Mesothelial cell of epicardium (in vitro differentiated cells): ENCODE measurements at places on chromosomes 5 and 9. TPM values are rescaled to one million over a fixed set of nuclear protein-coding genes. Genes with fewer than 3 reads are reported as not detected.

LHX2 gene
- not detected in 3 replicates for total RNA-seq

SLC34A3 gene
- total RNA-seq, result 0.23 to 0.27 TPM in 2 of 3 replicates, not detected in the other

KCNV2 gene
- not detected in 3 replicates for total RNA-seq

FAM221B gene
- 0.07 TPM in 1 of 3 replicates, not detected in the others for total RNA-seq

SPINK13 gene
- not detected in 3 replicates for total RNA-seq

AIF1L gene
- total RNA-seq, result 20.0 to 23.1 TPM (median 20.6 TPM) in 3 replicates

GRCh38 chr9:113798062-113799030, 77.8 kb upstream of the ZNF618 start:
- no peak for DNase-seq

DNA sequence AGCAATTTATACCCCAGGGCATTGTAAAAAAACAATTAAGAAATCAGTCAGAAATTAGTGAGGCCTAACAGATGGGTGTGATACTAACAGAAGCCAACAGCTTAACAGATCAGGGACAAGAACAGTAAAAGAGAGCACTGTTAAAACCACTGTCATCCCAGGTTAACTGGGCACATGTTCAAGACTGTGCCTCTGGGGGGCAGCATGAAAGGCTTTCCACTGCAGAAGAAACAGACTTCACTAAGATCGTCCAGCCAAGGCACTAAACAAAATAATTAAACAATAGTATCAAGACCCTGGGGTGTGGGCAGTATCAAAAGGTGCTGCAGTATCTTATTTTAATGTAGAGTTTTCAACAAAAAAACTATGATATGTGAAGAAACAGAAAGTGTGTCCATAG, 43.5 kb downstream of the FBN2 start:
- DNase-seq, result no peak

GRCh38 chr5:111232311-111233051, 8.3 kb downstream of the CAMK4 start:
- DNase-seq, result no peak

DNA sequence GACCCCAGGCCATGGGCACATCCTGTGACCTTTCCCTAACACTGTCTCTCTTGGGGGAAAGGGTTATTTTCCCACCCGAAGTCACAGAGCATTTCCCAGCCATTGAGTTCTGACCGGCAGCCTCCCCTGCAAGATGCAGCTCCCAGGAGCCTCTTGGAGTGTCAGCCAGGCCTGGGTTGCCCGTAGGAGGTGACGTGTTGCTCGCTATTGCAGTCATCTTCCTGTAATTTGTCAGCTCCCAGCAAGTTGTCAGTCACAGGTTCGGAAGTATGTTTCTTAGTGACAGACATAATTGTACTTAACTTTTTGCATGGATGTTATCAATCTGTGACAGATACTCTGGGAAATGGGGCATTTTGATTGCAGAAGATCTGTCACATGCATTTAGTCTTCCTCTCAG, 74.5 kb downstream of the MVB12B start:
- no peak for DNase-seq

GRCh38 chr9:35549441-35549840, 55.6 kb upstream of the TESK1 start:
- no peak for DNase-seq

DNA sequence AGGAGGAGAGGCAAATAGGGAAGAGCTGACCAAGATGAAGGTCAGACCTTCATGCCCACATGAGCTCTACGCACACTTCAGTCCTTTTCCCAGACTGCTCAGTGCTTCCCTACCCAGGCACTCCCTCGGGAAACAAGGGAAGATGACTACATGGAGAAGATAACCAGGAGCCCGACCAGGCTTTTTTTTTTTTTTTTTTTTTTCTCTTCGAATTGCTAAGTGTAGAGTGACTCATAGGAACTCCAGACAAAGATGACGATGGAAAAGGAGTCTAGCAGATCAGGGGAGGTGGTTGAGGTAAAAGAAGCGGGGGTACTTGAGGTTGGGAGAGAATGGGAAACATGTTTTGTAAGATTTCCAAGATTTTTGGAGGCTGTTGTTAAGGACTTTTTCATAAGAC, 526.1 kb downstream of the BNC2 start:
- no peak for DNase-seq

- no peak for DNase-seq
Observed at GRCh38 chr5:156680831-156681230, 169.3 kb upstream of the PPP1R2B start.

GRCh38 chr9:114681594-114682332, at the start of gene TEX48:
Gene TEX48 (minus strand): TSS chr9:114682192. CDS start chr9:114671723, 10,469 bp downstream.
- DNase-seq, result no peak

- DNase-seq, result no peak
Observed at GRCh38 chr9:89383030-89383720, 64.9 kb downstream of the SECISBP2 start.

- no peak for DNase-seq
Observed at GRCh38 chr5:135313946-135314345, 85.1 kb downstream of the MACROH2A1 start.

DNA sequence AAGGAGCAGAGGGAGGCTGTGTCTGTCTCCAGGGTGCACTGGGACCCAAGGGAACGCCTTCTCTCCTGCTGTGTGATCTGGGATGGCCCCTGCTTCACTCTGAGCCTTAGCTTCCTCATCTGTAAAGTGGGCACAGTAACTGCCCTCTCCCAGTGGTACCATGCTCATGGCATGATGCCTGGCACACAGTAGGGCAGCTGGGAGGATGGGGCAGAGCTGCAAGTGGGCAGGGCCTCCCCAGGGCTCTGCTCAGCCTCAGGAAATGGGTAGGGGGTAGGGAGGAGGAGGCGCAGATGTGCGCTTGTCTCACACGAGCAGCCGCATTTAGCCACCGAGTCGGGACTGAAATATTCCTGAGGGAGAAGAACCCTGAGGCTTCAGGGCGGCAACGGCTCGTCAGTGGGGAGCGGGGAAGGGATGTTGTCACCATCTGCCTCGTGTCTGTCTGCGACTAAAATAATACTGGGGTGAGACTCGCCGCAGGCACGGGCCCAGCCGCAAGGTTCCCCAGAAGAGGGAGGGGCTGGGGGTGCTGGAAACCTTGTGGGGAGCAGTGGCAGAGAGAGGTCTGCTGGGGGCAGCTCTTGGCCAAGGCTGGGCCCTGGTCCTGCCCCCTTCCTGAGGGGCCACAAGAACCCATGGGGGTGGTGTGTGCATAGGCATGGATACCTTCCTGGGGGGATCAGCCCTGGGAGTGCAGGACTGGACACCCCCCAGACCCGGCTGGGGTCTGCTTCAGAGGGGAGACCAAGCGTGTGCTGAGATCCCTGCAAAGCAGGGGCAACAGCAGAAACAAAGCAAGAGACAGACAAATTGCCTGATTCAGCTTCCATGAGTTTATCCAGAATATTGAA, 55.2 kb upstream of the PSD2 start:
- no peak for DNase-seq
